ENCODE measurements at places on chromosomes 1 and 21.

GRCh38 chr1:58839846-58840835 lies 56.3 kb upstream of the JUN start:
- no peak for DNase-seq

- DNase-seq, result no peak
Observed at GRCh38 chr1:165734906-165735305, 33.8 kb downstream of the TMCO1 start.

GRCh38 chr1:157390651-157391050 lies 161.7 kb downstream of the FCRL5 start:
- DNase-seq, result no peak

DNA sequence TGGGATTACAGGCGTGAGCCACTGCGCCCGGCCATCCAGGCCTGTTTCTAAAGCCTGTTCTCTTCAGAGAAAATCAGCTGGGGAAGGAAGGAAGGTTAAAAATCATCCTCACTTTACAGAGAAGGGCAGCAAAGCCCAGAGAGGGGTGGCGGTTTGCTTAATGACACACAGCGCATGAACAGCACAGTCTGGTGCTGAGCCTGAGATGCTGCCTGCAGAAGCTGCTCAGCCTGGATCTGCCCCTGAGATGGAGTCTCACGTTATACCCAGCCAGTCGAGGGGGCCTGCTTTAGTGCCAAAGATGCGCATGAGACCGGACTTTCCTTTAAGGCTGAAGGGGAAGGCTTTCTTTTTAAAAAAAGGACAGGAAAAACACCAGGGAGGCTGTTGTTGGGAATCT lies 21.3 kb downstream of the HTR6 start:
- DNase-seq, result no peak

DNA sequence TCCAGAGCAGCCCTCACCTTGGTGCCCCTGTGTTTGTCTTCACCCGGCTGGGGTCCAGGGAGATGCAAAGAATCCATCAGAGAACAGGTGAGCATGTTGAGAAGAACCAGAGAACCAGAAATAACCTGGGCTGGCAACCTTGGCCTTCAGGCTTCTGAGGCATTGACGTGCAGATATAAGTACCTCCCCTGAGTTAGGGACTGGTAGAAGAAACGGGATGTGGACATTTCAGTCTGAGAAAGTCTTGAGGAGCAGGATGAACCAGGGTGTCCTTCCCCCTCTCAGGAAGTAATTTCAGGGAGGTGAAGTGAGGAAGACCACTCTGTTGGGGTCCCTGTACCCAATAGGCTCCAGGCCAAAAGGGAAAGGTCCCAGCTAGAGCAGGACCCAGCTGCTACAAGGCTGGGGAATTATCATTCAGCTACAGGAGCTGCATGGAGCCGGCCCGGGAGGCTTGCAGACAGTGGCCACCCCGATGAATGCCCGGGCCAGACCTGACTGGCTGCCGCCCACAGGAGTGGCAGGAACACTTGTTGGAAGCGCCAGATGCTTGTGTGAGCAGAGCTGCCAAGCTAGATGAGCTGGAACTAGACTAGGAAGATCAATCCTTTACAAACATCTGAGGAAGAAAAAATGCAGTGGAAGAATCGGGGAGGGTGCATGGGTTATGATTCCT lies 1.7 kb upstream of the AURKAIP1 start:
- no peak for DNase-seq

- no peak for DNase-seq
Observed at GRCh38 chr1:218717575-218717974, 372.4 kb downstream of the TGFB2 start.

- DNase-seq, result no peak
Observed at GRCh38 chr1:36122062-36123030, 2.7 kb downstream of the COL8A2 start.

GRCh38 chr21:27756191-27756590 lies 789.3 kb upstream of the ADAMTS5 start:
- DNase-seq, result no peak

DNA sequence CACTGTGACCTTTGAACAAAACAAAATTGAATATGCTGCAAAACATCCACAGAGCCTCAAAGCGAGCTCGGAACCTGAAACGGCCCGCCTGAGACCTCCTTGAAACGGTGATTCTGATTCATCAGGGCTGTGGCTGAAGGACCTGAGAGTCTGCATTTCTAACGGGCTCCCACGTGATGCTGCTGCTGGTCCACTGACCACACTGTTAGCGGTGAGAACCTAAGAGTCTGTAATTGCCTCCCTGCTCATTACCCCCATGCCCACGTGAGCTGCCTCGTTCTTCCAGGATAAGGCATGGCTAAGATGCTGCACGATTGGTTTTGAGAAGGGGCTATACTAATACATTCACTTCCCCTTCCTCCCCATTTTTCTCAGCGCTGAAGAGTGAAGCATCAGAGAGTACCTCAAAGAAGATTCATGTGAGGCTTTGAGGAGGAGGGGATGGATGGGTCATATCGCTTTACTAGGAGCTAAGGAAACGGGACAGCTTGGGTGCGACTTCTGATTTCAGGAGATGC lies 9.7 kb downstream of the TLR5 start:
- DNase-seq, result no peak

- DNase-seq, result no peak
Observed at GRCh38 chr1:219419065-219419464, 193.8 kb downstream of the ZC3H11B start.

GRCh38 chr1:156591432-156592157 lies at the start of gene NAXE:
TSS of gene NAXE (plus strand) at chr1:156591776. CDS start at chr1:156591805, 29 bp downstream.
- no peak for DNase-seq

GRCh38 chr1:161214369-161214768 lies 726 bp upstream of the FCER1G start:
- no peak for DNase-seq

DNA sequence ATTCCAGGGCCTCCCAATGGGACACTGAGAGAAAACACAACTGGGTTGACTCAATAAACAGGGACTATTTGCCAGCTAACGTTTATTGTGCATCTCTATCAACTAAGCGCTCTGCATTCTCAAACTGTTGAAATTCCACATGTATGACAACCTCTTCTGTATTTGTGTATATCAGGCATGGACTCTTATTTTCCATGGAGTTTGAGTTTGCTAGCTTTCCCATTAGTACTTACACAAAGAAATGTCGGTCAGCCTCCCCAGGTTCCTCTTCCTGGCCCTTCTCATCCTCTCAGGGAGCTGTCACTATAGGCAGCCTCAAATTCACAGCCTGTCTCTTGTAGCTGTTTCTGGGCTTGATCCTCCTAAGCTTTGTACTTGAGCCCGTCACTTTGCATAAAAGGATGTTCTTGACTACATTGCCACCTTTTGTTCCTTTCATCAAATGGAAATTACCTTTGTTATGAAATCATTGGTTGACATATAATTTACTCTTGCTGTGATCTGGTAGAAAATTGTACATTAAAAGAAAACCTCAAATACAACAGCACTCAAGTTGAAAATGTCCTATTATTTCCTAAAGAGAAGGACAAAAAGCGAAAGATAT lies 60.0 kb upstream of the NTPCR start:
- no peak for DNase-seq

DNA sequence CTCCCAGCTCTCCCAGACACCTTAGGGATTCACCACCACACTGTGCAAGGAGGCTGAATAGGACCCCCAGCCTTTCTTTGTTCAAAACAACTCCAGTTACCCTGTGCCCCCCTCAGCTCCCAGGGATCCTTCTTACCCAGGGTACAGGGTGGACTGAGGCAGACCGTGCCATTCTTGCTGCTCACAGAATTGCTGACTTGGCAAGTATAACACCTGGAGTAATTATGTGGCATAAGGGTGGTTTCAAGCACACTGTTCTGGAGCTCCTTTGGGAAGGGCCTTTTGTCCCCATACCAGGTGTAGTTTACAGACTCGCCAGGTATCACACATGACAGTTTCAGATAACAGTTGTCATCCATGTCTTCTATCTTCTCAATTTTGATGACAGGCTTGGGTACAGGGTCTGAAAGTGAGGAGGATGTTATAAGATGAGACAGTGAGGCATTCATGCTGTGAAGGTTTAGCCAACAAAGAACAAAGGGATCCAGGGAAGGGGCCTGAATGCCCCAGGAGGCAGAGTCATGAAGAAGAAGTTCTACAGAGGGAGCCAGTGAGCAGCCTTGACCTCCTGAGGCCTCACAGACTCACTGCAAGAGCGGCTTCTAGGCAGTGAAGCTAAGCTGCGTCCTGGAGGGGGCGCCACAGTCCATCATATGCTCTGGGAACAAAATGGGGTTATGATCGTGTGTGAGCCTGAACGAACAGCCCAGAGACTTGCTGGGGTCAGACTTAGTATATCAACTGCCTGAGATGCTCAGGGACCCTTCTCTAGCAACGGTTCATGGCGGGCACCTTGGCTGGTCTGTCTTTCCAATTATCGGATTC lies 30.3 kb downstream of the CD48 start:
- peak; percentile 68 for DNase-seq

DNA sequence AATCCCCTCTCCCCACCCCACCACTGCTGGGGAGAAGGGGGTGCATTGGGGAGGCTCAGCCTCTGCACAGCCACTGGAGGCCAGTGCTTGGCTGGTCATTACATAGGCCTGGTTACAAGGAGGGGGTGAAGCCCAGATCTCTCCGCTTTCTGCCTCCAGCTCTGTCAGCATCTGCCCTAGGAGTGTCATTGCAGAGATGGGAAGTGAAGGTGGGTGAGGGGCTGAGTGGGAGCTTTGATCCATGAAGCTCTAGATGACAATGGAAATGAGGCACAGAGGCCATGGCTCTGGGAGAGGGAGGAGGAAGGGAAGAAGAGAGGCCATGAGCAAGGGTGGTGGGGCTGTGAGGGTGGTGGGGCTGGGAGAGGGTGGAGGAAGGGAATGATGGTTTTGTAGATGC lies 411.6 kb downstream of the MATN1 start:
- DNase-seq, result no peak

- DNase-seq, result no peak
Observed at GRCh38 chr1:58780836-58781452, 2.9 kb downstream of the JUN start.

DNA sequence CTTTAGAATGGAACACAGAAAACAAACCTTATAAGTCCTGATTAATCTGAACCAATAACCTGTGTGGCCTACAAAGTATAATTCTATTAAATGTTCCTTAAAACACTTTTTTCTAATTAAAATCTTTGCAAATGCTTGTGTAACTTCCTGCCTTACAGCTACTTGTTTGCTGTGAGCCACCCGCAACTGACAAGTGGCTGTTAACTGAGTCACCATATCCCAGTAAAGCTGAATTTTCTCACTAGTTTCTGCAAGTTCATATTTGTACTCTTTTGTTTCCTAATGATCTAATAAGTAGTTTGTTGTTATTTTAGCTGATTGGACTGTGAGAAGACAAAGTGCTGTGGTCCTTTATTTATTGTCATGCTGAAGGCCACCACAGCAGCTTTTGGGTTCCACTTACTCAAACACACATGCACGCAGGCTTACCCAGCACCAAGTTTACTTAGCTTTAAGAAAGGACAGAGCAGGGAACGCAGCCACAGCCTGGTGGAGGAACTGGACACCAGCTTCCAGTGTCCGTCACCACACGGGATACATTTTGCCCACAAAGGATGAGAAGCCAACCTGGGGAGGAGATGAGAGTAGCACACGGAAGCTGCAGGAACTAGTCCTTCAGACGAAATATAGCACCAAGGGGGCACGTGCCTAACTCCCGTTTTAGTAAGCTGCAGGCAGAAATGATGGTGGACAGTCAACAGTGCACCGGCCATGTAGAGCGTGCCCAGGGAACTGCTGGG lies 47.8 kb downstream of the LCA5L start:
- DNase-seq, result no peak

DNA sequence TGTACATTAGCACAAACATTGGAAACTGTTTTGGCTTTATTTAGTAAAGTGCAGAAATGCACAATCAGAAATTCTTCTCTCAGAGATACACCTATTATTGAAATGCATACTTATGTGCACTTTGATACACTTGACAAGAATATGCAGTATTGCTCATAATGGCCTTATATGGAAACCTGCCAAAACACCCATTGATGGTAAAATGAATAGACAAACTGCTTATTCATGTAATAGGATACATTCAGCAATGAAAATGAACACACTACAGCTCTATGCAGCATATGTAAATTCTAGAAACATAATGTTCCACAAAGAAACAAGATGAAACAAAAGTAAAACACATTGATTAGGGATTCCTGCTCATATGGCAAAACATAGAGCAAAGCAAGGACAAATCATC lies 223.9 kb downstream of the S1PR1 start:
- no peak for DNase-seq

GRCh38 chr1:23995431-23995837 lies 15.3 kb upstream of the SRSF10 start:
- DNase-seq, result no peak

- no peak for DNase-seq
Observed at GRCh38 chr1:214004795-214005194, 17.0 kb downstream of the PROX1 start.

- no peak for DNase-seq
Observed at GRCh38 chr1:10698726-10699469, 97.5 kb downstream of the CASZ1 start.

GRCh38 chr1:245679821-245680780 lies 525.3 kb downstream of the KIF26B start:
- DNase-seq, result no peak

DNA sequence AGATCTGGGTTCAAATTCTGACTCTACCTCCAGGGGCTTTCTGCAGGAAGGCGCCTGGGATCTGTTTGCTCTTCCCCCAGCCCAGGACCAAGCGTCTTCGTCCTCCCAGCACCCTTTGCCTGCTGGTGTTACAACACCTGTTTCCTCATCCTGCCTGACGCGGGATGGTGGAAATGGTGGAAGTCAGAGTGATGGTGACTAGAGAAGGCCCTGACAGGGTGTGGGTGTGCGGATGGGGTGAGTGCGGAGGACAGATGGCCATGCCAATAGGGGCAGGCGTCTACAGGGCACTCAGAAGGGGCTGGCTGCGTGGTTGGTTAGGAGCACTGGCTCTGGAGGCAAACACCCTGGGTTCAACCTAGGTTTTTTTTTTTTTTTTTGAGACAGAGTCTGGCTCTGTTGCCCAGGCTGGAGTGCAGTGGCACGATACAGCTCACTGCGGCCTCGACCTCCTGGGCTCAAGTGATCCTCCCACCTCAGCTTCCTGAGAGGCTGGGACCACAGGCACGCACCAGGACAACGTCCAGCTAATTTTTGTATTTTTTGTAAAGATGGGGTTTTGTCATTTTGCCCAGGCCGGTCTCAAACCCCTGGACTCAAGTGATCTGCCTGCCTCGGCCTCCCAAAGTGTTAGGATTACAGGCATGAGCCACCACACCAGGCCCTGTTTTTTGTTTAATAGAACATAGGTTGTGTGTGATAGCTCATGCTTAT lies 1.5 kb downstream of the THEMIS2 start:
- no peak for DNase-seq

DNA sequence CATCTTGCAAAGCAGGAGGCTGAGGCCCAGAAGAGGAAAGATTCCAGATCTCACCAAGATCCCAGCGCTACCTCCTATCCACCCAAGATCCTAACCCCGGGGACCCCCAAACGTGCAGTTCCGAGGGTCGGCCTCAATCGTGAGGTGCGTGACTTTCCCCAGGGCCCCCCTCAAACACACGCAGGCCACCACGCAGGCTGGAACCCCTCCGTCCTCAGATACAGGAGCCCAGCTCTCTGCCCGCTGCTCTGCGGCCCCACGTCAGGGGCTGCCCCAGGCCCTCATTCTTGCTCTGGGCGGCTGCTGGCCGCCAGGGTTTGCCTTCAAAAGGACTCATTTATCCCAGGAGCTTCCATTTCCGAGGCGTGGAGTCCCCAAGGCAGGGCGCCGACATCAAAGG lies 39.9 kb downstream of the KRTAP10-1 start:
- no peak for DNase-seq

Data from stimulated activated CD8-positive, alpha-beta memory T cell treated with anti-CD3 and anti-CD28 coated beads, Interleukin-4, amount 100 ng/mL, for 1 hour (primary cell).